ENCODE measurements at places on chromosomes 11 and 22. TPM values are rescaled to one million over a fixed set of nuclear protein-coding genes. Genes with fewer than 3 reads are reported as not detected.

DNA sequence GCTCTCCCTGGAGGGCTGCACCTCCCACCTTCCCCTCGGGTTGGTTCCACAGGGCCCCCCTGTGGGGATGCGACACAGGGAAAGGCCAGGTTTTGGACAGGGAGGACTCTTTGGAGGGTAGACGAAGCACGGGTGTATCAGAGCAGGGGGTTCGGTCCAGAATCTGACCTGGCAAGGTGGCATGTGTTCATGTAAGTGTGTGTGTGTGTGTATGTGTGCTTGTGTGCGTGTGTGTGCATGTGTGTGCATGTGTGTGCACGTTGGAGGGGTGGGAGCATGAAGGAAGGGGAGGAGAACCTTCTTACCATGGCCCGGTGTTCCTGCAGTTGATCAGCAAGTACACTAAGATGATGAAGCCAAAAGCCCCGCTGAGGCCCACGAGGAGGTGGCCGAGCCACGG lies 14.7 kb downstream of the IL2RB start:
- DNase-seq = no peak

GRCh38 chr11:9203691-9204311 lies 61.3 kb downstream of the DENND5A start:
- DNase-seq = peak; percentile 10

DNA sequence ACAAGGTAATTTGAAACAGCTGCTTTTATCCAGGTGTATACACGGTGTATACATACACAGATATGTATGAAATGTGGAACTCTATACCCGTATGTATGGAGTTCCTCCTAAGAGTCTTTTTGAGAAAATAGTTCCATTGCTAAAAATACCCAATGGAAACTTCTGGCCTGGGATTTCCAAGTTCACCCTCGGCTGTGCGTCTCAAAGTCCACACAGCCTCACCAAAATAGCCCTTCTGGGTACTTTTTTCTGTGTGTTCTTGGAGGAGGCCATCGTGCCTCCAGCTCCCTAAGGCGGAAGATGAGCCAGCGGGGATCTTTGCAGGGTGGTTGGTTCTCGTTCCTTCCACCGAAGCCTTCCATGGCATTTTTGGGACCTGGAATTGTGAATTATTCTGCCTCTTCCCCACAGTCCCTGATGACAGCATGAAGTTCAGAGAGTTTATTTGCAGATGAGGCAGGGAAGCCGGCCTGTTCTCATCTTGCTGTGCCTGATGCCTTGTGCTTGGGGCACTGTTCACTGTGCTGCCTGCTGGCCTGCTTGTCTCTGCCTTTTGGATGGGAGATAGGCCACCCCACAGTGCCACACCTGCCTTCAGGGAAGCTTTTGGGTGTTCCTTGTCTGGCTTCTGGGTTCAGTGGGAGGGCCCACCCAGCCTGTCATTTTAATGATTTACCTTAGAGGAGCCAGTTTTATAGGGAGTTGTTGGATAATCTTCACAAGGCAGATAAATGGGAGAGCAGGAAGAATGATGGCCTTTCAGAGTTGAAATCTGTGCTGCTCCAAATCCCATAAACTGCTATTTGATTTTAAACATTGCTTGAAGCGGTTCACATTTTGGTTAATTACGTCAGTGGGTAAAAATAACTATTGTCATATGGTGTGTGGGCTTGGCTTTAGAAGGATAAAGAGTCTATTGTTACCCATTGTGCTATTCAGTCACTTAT lies 112.7 kb upstream of the OR4B1 start:
- no peak for DNase-seq

DNA sequence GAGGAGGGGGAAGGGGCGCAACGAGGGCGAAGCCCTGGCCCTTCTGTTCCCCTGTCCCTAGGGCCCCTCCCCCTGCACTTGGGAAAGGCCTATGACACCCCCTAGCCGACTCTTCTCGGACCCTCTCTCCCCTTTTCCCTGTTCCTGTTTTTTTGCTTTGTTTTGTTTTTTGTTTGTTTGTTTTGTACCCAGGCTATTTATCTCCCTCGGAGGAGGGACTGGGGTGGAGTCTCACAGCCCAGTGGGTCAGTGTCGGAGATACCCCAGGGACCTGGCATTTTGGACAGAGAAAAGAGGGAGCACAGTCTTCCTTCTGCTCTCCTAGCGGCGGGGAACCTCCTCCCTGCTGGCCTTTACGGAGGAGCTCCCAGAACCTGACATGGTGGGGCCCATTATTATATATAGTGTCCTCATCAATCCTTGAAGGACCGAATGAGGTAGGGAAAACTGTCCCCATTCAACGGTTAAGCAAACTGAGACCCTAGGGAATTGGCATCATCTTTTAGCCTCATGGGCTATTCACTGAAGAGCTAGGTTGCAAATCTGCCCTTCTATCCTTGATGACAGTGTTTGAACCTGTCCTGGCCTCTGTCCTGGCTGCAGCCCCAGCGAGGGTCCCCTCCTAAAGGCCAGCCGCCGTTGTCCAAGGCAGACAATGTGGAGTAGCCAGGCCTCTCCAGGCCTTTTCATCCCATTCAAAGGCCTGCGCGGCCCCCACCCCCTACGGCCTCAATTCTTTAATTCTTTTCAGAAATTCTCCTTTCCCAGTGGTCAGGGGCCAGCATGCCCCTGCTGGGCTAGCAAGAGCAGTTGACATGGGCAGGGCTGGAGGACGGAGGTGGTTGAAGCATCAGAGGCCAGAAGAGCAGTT lies 911 bp downstream of the EMID1 start:
- no peak for DNase-seq

- peak; percentile 66 for DNase-seq
These were observed 328.1 kb upstream of the MPPED2 start for GRCh38 chr11:30914143-30914762.

DNA sequence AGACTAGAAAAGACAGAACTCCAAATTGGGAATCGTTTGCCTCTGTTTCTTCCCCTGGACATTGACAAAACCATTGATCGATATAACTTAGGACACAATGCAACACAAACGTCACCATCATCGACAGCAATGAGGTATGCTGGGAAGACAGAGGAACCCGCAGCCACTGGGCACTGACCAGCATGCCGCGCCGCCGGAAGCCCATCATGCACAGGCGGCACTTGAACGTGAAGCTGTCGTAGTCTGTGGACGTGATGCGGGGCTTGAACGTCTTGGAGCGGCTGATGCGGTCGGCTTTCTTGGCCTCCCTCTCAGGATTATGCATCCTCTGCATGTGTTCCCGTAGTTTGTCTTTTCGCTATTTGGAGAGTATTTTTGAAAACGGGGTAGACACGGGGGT lies 23.0 kb upstream of the NFRKB start:
- no peak for DNase-seq

DNA sequence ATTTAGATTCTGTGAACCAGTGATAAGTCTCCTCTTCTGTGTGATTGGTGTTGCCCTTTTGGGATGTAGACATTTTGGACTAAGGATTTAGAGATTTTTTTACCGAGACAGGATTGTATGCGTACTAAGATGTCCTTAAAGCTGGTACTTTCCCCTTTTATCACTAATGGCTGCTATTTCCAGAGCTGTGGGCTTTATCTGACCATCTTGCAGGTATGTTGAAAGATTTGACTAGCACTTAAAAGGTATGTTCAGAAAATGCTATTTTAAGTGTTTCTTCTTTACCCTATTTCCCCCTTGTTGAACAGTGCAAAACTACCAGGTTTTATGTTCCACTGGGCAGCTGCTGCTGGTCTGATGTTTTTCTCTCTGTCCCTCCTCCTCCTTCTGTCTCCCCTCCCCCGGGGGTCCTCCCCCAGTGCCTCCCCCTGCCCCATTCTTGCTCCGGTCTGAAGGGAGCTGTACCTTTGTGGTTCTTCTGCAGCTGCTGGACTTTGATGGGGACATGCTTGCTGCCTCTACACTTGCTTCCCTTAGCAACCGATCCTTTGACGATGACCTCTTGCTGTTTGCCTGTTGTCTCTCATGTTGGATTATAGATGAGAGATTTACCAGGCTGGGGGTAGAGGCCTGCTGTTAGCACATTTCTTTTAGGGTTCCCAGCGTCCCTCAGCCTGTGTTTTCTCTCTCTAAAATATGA lies 59.6 kb downstream of the ZNRF3 start:
- DNase-seq = no peak

Gene OR10A2
- not detected for polyA plus RNA-seq
